ENCODE measurements at places on chromosomes 2 and 18.
A peak's percentile ranks its signal among the peaks of the same experiment; 100 is the strongest.

DNA sequence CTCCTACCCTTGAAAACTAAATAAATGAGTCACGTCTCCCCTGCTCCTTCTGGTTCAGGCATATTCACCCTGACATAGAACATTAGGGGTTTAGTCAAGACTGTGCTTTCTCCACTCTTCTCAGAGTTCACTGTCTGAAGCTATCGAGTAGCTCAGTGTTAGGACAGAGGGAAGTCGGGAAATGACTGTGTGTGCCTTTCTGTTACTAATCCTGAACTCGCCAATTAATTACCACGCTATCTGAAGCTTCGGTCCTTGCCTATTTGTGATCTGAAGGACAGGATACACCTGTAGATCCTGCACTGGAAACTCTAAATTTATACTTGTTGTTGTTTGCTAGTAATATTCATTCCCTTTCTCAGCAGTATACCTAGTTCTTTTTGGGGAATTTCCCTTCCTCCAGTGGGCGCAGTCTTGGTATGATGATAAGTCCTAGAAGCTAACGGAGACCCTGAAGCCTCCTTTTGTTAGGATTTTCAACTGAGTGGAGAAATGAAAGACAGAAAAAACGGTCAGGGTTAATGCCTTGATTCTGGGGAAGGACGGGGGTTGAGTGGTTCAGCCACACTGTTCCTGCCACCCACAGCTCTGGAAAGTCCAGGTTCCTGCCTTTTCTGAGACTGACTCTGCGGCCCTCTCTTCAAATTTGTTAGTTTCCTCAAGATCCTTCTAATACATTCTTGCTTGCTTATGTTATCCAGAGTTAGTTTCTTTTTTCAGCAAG, 218.0 kb downstream of the DLGAP1 start:
- no peak for DNase-seq

GRCh38 chr2:26730549-26731344, 33.3 kb upstream of the SLC35F6 start:
- no peak for DNase-seq

- no peak for DNase-seq
These were observed 202.7 kb downstream of the MTX2 start for GRCh38 chr2:176471949-176472348.

DNA sequence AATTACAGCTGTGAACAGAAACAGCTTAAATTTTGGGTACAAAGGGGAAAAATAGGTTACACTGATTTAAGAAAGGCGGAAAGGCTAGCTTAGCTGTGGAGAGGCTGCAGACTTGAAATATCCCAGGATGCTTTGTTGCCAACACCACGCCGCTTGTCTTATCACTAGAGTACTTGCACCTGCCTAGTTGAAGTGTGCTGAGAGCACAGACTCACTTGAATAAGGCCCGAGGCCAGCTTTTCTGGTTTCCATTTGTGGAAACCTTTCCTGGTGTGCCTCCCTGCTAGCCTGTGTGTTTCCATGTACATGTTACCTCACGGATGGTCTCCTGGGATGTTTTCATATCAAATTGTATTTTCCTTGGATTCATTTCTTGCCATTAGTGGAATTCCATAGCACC, 3.2 kb downstream of the CABLES1 start:
- DNase-seq, result no peak

GRCh38 chr2:221103930-221104329, 468.2 kb downstream of the EPHA4 start:
- no peak for DNase-seq

GRCh38 chr18:57631697-57632096, 10.1 kb upstream of the NARS1 start:
- no peak for DNase-seq

DNA sequence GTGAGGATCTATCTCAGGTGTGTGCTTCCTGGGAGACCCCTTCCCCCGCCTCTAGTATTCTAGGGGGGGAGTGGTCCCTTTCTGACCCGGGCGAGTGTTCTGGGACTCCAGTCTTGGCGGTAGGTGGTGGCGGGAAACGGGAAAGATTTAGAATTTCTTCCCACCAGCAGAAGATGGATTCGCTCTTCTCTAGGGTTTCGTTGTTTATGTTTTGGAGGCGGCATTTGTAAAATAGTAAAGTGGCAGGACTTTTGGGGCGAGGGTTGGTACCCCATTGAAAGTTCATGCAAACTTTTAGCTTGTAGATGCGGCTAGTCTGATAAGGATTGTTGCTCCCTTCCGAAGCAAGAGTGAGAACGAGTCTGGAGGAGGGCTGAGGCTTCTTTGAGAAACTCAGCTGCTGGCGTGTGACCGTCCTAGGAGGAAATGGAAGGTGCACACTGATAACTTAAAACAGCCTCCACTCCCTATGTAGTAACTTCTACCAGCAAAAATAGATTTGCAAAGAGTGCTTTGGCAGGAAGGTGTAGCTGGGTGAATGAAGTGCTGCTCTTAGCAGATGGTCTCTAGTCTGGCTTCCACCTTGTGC, 412 bp downstream of the GPD2 start:
- DNase-seq, result no peak

GRCh38 chr18:76977684-76978232, 154.8 kb downstream of the MBP start:
- DNase-seq, result no peak

- DNase-seq, result no peak
These were observed 258.5 kb downstream of the KCNS3 start for GRCh38 chr2:18136881-18137475.

DNA sequence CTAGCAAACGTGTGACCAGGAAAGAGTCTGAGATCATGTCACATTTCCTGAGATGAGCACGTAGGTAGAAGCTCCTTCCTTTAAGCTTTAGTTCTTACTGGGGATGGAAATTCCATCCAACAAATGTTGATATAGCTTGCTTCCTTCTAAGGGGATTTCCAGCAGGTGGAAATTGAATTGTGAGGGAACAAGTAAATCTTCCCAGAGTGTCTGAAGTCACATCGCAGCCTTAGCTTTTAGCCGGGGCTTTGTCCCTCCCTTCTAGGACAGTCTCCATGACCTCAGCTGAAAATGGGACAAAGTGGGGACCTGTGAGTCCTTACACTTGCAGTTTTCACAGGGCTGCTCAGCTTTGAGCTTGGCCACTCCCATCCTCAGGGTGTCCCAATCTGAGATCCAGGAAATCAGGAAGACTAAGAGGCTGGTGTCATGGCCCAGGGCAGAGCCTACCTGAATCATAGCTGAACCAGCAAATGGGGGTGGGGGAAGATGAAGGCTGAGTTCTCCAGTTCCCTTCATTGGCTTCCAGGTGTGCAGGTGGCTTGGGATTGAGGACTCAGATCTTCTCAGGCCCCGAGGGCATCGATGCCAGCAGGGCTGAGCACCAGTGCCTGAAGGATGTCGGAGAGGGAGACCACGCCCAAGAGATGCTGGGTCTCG, 8.3 kb downstream of the PRKAG3 start:
- no peak for DNase-seq

DNA sequence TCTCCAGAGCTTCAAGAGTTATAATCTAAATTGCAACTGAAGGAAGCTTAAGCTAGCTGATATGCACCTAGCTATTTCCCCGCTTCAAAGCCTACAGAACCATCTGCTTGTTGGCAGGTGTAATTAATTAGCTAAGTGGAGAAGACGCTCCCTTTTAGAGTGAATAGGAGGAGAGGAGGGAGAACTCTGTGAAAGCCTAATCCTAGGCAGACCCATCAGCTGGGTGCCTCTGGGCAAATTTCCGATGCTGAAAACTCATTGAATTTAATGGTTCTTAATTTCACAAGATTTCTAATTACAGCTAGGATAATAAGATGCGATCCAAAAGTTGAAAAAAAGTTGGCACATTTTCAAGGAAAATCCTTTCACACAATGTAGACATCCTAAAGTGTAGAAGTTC, 735.9 kb downstream of the ERBB4 start:
- no peak for DNase-seq

- no peak for DNase-seq
These were observed 41.6 kb upstream of the ST3GAL5 start for GRCh38 chr2:85930129-85931124.

GRCh38 chr2:31251018-31251417, 17.1 kb downstream of the EHD3 start:
- no peak for DNase-seq

- no peak for DNase-seq
These were observed 79.3 kb upstream of the LGALSL start for GRCh38 chr2:64374686-64375085.

GRCh38 chr2:114496959-114497358, 54.5 kb downstream of the DPP10 start:
- DNase-seq, result no peak

- no peak for DNase-seq
These were observed 32.6 kb upstream of the CABLES1 start for GRCh38 chr18:23102493-23103261.

- peak; percentile 86 for DNase-seq
These were observed at the start of gene FN1 for GRCh38 chr2:215435870-215436704. TSS of gene FN1 (minus strand) at chr2:215436068. CDS start at chr2:215435802, 266 bp downstream.

DNA sequence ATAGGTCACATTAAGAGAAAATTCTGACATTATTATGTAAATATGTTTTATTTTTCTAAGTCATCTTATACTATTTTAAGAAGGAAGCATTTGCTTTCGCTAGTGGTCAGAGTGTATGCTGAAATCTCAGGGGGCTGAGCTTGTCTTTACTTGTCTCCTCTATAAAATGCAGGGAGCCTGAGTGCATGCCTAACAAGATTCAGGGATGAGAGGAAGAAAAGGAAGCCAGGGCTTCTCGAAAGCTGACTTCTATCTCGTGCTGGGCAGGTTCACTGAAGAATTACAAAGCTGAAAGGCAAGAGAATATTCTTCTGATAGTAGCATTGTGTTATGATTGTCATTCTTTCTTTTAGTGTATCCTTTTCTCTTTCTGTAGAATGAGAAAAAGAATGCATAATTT, 467.4 kb downstream of the SOX11 start:
- DNase-seq, result no peak

GRCh38 chr2:31083234-31083993, 54.8 kb downstream of the GALNT14 start:
- DNase-seq, result no peak

GRCh38 chr2:109231996-109232705, 103.1 kb downstream of the SH3RF3 start:
- no peak for DNase-seq

- DNase-seq, result no peak
These were observed 10.4 kb downstream of the GCC2 start for GRCh38 chr2:108459441-108459840.

- DNase-seq, result no peak
These were observed 188.5 kb downstream of the HDAC4 start for GRCh38 chr2:239212121-239212928.

All from HFF-Myc (cell line).